ENCODE measurements at places on chromosomes 3 and 15.
A peak's percentile ranks its signal among the peaks of the same experiment; 100 is the strongest.

DNA sequence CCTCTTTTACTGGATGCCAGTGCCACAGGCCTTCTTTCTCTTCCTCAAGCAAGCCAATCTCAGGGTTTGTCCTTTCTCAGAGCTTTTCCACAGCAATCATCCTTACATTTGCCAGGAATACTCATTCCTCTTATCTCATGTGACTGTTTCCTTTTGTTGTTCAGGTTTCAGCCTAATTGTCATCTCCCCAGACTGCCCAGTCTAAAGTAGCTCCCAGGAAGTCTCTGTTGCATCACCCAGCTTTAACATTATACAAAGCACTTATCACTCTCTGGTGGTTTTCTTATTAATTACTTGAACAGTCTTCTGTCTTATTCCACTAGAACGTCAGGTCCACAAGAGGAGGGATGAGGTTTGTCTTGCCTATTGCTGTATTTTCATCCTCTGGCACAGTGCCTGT, 65.8 kb downstream of the CADPS start:
- DNase-seq: no peak

GRCh38 chr3:52001443-52001974, 5.8 kb upstream of the RPL29 start:
- DNase-seq: peak; percentile 59

GRCh38 chr3:185724761-185725160, 100.1 kb downstream of the IGF2BP2 start:
- no peak for DNase-seq

DNA sequence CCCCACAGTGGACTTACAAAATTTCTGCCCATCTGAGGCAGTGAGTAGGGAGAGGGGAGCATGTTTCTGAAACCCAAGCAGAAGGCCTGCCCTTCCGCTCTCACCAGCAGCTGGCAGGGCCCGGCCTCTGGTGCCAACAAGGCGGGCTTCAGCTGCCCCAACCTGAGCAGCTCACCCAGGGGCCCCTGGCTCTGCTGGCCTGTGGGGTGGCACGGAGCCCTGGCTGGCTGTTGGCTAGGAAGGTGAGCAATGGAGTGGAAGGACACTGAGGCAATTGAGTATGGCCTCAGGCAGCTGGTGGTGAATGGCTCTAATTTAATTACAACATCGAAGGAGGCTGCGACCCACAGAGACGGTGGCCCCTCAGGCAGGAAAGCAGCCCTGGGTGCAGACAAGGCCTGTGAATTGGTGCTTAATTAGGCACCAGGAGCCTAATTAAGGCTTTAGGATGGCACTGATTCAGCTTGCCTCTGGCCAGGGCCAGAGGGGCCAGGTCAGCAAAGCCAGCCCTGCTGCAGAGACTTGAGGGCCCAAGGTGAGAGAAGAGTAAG, 60.9 kb downstream of the ST8SIA2 start:
- DNase-seq: no peak

DNA sequence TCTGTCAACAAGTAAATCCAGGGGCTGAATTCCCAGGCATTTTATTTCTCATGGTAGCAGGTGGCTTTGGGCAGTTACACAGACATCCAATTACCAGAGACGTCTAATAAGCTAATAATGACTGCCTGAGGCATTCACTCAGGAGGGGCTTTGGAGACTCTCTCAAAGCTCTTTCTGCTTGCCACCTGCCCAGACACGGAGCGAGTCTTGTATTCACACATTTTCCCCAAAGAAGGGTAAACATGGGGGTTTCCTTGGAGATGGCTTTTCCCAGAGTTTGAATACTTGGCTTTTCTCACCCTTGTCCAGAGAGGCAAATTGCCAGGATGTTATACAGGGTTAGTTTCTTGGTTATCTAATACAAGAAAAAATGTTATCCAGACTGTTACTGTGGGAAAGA, 132.6 kb downstream of the DIPK2A start:
- no peak for DNase-seq

DNA sequence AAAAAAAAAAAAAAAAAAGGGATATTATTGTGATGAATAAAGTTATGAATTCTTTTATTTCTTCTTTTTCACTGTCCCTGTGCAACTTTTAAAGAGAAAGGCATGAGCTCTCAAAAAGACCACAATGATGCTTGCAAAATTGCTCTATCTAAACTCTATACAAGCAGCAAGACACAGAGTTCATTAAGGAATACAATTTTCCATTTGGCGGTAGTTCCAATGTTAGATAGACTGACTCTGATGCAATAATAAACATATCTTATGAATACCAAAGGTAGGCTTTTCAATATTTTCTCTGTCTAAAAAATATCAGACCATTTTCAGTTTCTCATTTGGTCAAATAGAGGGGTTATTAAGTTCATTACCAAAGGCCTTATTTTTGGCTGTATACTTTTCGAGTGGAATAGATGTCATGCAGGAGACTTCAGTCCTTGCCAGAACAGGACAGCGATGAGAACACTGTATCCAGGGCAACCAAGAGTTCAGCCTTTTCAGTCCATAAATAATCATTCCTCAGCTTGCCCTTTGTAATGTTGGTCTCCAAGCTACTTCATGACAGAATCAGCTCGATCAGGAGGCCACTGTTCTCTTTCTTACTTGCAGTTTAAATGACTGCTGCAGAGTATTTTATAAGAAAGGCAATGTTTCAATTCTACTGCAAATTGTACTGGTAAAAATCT, 162.9 kb upstream of the FAM3D start:
- no peak for DNase-seq

DNA sequence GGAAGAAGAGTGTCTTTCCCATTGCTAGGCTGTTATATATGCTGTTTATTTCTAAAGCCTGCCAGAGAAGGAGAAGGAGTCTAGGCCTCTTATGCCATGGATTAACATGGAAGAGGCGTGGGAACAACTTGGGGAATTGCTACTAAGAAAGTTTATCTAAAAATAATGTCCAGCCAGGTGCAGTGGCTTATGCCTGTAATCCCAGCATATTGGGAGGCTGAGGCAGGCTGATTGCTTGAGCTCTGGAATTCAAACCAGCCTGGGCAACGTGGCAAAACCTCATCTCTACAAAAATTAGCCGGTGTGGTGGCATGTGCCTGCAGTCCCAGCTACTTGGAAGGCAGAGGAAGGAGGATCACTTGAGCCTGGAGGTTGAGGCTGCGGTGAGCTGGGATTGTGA, 51.7 kb upstream of the ARPP19 start:
- DNase-seq: peak; percentile 4

GRCh38 chr3:191774485-191774884, 313.5 kb downstream of the PYDC2 start:
- peak; percentile 0 for DNase-seq

DNA sequence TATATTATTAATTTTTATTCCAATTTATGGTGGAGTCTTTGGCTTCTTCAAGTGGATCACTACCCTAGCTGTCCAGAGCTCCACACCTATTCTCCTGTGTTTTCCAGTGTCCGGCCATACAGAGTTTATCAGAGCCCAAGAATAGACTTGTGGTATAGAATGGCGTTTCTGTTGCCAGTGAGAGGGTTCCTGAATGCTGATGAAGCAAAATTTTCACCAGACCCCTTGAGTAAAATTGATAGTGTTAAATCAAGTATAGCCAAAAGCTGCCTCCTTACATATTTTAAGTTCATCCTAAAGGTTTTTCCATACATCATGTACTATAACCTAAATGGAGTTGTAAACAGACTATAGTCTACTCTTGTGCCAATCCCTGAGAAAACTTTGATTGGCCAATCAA, 171.5 kb upstream of the CHL1 start:
- DNase-seq: no peak

DNA sequence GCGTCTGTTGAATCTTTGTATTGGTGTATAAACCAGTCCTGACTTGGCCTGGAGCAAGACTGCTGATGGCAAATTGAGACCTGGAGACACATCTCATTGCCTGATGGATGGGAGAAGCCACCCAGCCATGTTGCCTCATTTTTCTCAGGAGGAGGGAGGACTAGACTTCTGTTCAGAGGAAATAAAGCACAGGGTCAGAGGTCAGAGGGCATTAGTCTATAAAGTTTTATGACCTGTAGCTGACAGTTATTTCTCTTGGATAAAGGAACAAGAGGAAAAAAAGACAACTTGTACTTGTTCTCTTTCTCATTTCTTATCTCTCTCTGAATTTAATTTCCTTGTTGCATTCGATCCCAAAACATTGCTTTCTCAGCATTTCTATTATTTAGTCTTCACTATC, 775.9 kb downstream of the SQOR start:
- DNase-seq: no peak
